ENCODE measurements at places on chromosomes 7 and 10.

GRCh38 chr7:92797693-92798092 is 38.7 kb downstream of the CDK6 start:
- no peak for DNase-seq

DNA sequence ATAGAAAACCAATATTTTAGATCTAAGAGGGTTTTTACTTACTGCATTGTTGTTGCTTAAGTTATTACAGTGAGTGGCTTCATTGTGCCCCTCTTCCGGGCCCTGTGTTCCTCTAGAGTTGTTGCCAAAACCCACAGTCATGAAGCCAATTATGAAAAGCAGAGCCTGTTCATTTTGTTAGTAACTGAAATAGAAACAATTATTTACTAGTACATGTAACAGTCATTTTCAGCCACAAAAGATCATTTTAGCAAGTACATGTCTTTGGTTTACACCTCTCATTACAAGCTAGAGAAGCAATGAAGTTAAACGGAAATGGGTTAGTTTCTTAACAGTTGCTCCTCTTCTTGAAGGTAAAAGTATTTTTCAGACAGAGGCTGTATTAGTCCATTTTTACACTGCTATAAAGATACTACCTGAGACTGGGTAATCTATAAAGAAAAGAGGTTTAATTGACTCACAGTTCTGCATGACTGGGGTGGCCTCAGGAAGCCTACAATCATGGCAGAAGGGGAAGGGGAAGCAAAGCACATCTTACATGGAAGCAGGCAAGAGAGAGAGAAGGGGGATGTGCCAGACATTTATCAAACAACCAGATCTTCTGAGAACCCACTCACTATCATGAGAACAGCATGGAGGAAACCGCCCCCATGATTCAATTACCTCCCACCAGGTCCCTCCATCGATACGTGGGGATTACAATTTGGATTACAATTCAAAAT is 380.5 kb downstream of the SFMBT2 start:
- DNase-seq = no peak

- no peak for DNase-seq
These were observed 651.1 kb downstream of the SORCS1 start for GRCh38 chr10:106513352-106513771.

DNA sequence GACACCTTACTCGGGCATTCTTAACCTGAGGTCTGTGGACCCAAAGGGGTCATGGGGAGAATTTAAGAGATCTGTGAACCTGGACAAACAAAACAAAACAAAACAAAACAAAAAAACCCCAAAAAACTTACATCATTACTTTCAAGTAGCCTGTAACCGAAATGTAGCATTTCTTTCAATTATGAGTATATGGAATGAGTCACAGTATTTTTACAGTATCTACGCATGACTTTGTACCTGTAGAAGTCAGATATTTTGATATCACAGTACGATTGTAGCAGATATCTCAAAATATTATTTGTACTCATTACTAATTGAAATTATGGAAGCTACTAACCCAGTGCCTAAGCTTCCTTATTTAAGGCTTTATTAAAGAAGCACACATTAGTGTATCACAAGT is 210.2 kb downstream of the JAZF1 start:
- no peak for DNase-seq

- DNase-seq = no peak
These were observed 151.6 kb downstream of the SND1 start for GRCh38 chr7:127803626-127804025.

GRCh38 chr10:91635401-91636400 is 2.8 kb upstream of the PPP1R3C start:
- no peak for DNase-seq

DNA sequence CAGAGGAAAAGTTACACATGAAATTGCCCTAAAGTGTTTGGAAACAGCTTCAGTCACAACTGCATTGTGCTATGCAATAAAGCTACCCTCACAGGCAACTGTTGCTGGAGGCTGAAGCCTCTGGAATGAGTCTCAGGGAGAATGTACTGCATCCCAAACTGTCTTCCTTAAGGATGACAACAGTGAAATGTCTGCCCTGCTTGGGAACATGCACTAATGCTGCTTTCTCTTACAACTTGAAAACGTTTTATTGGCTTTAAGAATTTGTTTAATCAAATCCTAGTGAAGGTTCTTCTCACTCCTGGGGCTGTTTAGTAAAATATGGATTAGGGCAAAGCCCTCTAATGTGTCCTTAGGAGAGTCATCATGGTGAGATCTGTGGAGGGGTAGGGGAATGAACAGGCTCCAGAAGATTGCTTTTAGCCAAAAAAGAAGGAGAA is 215.4 kb downstream of the TWIST1 start:
- DNase-seq = no peak

DNA sequence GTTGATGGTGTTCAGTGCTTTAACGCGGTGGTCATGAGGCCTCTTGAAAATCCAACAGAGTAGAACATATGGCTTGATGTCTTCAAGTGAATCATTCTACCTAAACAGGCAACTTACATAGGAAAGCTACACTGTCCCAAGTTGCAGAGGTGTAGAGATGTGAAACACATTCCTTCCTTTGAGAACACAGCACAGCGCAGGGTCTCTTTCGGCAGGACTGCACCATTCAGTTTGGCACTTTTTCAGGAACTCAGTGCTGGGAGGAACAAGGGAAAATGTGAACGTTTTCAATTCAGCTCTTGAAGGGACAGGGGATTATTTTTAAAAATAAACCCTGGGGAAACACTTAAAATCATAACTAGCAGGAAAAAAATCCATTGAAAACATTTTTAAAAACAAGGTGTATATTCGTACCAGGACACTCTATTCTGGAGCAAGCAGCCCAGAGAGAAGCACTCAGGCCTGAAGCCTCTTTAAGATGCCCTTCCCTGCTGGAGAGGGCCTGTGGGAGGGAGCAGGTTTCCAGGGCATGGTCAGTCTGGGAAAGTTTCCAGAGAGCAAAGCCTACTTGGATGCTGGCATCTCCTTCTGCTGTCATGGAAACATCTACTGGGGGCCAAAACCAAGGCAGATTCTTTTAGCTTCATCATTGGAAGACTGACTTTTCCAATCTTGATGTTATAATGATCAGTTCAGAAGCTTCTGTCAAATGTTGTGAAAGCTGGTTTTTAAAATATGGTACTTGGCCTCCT is 60.4 kb upstream of the NPVF start:
- no peak for DNase-seq

DNA sequence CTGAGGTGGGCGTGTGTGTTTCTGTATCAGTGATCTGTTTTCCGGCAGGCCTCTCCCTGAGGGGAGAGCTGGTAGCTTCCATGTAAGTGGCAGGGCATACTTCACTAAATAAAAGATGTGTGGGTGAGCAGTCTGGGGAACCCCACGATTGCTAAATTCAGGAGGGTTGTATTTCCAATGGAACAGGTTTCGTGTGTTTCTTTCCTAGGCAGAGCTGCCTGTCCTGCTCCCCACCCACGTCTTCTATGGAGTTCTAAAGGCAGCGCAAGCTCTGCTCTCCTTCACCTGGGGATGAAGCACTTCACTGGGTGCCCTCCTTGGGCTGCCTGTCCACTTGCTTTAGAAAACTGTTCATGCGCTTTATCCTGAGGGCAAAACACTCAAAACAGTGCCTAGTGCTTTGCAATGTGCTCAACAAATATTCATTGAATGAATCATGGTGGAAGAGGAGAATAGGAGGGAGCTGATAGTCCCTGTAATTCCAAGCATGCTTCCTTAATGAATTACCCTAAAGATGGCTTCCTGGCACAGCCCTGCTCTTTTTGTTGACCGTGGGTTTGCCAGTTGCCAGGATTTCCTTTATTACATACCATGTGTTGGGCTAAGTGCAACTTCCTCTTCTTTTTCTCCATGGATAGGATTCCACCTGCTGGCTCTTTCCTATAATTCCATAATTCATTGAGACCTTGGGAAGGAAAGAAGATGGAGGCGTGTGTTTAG is 50.6 kb upstream of the SRPK2 start:
- no peak for DNase-seq

DNA sequence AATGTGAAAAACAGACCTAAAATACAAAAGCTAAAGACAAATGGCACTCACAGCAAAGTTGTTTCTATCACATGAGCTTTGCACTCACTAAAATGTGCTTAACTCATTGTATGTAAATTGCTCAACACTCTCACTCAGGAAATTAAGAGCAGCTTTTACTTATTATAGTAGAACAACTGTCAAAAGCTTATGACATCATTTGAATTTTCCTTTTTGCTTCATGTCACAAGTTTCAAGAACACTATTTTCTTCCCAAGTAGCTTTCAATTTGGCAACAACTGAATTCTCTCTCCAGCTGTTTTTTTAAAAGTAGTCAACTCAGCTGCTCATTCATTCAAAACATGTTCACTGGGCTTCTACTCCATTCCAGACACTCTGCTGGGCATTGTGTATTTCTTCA is 46.9 kb downstream of the ATE1 start:
- DNase-seq = no peak

DNA sequence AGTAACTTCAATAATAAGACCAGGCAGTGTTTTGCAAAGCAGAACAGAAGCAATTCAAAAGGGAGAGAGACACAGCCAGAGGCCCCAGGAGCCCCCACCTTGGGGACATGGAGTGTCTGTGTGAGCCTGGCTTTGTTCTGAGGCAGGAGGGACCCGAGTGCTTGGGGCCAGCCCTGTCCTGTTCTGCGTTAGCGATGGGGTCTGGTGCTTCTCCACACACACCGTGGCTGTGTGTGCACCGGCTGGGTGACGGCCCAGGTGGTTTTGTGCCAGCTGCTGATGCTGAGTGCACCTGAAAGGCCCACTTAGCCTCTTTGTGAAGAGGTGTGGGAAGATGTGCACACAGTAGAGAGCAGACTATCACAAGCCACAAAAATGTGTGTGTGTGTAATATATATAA is 468.9 kb downstream of the DNAJB6 start:
- no peak for DNase-seq

DNA sequence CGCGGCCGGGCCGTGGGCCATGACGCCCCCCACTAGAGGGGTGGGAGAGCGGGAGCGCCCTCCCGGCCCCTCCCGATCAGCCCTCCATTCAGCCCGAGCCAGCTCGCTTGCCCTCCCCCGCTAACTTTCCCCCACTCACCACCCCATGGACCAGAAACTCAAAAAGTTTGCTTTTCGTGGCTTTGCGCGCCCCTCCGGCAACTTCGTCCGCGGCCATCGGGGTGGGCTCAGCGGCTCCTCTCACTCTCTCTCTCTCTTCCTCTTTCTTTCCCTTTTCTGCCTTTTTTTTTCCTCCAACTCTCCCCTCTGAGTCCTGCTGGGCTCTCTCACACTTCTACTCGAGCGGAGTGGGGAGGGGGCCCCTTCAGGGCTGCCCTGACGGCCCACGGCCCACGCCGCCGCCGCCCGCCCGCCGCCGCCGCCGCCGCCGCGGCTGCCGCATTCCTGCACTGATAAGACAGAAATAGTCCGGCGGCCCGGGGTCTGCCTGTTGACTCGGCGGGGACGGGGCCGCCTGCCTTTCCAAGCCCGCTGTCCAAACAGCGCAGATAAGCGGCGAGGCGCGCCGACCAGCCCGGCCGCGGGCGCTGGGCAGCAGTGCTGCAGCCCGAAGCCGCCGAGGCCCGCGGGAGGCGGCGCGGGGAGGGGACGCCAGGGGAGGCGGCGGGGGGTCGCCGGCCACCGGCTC is at the start of gene SMARCD3:
TSS of gene SMARCD3 (minus strand) at position 349 of the 688 bp plus-strand sequence. CDS start at position 217, 132 bp downstream.
- DNase-seq = no peak

DNA sequence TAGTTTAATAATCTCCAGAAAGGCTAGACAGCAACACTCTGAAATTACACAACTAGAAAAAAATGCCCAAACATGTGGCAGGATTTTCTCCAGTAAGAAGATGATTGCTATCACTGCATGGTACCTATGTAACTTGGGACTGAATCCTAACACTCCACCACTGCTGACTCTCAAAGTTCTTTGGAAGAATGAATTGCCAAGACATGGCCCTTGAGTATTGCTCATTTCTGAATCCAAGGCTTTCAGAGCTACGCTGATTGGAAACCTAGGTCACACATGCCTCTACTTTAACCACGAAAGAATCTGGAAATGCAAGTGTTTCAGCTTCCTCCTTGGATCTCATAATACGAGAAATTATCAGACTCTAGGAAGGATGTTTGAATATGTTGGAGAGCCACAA is 167.5 kb upstream of the CELF2 start:
- no peak for DNase-seq

GRCh38 chr10:110138197-110138812 is 69.1 kb upstream of the MXI1 start:
- no peak for DNase-seq

DNA sequence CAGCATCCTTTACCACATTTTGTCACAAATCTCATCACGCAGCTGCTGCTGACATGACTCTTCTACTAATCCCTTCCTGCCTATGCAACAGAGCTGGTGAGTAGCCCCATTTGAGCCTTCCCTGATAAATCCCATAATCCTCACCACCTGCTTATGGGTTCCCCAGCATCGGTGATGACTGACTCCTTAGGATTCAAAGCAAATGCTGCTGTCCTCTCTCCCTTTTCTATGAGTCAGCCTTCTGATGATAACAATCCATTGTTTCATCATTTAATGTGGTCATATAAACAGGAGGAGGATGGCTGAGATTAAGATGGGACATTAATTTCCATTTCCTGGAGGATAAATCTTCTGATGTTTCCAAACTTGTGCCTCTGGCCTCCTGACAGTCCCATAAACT is 73.4 kb downstream of the SORCS1 start:
- no peak for DNase-seq

- no peak for DNase-seq
These were observed 51.4 kb upstream of the SLC29A3 start for GRCh38 chr10:71267508-71268240.

DNA sequence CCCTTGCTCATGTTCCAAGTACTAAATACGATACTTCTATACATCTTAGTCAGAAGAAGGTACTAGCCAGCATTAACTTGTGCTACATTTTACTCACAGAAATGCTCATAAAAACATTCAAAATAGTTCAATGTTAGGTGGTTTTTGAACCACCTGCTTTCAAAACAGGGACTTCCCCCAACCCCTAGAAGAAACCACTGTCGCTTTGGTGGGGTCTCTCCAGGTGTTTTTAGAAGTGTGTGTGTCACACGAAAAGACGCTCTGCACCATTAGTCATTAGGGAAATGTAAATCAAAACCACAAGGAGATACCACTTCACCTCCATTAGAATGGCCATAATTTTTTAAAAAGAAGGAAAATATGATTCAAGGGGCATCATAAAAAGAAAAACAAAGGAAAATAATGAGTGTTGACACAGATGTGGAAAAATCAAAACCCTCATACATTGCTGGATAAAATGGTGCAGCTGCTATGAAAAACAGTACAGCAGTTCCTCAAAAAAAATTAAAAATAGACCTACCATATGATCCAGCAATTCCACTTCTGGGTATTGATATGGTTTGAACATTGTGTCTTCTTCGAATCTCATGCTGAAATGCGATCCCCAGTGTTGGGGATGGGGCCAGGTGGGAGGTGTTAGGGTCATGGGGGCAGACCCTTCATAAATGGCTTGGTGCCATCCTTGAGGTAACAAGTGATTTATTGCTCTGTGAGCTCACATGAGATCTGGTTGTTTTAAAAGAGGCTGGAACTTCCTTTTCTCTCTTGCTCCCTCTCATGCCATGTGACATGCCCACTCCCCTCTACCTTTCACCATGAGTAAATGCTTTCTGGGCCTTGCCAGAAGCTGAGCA is 74.2 kb downstream of the MALSU1 start:
- DNase-seq = no peak

- DNase-seq = no peak
These were observed 135.2 kb upstream of the AGK start for GRCh38 chr7:141415999-141416398.

- DNase-seq = no peak
These were observed 30.6 kb downstream of the SEC61G start for GRCh38 chr7:54728411-54728810.

- no peak for DNase-seq
These were observed 99.6 kb upstream of the ANLN start for GRCh38 chr7:36289833-36290661.

- no peak for DNase-seq
These were observed 110.1 kb upstream of the KLF6 start for GRCh38 chr10:3895045-3895631.
